ENCODE measurements at places on chromosomes 2 and 18.

- DNase-seq, result no peak
These were observed 258.2 kb upstream of the SP5 start for GRCh38 chr2:170456914-170457313.

- DNase-seq, result no peak
These were observed 3.5 kb downstream of the NCKAP1 start for GRCh38 chr2:183034806-183035205.

DNA sequence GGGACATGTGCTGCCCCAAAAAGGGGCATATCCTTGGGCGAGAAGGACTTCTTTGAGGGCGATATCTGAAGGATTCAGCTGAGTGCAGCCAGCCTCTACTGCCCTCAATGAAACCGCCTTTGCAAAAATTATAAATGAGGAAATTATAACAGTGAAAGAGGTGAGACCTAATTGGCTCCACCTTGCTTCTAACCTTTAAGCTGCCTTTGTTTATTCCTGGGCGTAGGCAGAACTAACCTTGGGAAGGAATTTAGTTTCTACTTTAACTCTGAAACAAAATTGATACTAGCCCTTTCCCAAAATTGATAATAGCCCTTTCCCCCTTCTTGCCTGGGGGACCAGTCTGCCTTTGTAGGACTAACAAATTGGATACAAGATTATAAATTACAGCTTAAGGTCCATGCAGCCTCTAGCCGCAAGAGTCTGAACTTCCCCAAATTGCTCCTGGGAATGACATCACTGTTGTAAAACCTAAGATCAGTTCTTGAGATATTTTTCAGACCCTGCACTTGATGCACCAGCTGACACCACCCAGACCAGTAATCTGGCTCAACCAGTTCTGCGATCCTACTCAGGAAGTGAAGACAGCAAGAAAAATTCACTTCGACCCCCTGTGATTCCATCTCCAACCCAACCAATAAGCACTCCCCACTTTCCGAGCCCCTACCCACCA, 36.0 kb upstream of the ASAP2 start:
- DNase-seq, result no peak

- no peak for DNase-seq
These were observed 124.3 kb downstream of the RIF1 start for GRCh38 chr2:151534001-151534400.

- DNase-seq, result no peak
These were observed 129.3 kb downstream of the ZNF236 start for GRCh38 chr18:76951456-76952247.

- DNase-seq, result no peak
These were observed 135.0 kb downstream of the TGIF1 start for GRCh38 chr18:3584897-3585460.

GRCh38 chr2:178589335-178589734, 109.1 kb downstream of the PLEKHA3 start:
- DNase-seq, result no peak

DNA sequence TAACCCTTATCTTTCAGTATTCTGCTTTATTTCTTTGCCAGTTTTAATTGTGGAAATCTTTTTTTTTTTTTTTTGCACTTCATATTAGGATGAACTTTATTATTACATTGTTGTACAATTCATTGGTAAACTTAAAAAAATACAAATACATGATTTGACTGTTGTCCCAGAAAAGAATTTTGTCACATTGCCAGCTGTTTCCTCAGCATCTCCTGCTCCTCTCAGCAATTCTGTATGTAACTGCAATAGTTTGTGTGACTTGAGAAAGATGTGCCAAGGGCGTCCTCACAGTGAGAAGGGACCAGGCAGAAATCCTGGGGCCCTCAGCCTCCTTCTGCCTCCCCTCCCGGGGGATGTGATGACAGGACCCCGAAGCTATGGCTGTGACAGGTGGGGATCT, 254.4 kb downstream of the NBAS start:
- DNase-seq, result no peak

GRCh38 chr2:230905448-230906421, 19.3 kb downstream of the GPR55 start:
- no peak for DNase-seq

DNA sequence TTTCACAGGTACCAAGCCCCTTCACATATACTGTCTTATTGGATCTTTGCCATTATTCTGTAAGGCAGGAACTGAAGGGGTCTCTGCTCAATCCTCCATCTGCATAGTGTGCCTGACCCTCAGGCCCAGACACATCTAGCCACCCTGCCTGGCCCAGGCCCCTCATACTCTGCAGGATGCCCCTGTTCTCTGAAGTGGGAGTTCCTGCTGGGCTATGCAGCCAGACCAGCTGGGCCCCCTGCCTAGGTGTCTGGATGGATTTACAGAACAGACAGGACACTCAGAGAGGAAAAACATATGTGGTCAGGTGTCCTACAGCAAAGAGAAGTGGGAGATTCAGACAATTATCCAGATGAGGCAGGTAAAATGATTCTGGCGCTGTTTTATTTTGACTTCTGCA, 42.0 kb downstream of the SLC4A5 start:
- DNase-seq, result no peak

DNA sequence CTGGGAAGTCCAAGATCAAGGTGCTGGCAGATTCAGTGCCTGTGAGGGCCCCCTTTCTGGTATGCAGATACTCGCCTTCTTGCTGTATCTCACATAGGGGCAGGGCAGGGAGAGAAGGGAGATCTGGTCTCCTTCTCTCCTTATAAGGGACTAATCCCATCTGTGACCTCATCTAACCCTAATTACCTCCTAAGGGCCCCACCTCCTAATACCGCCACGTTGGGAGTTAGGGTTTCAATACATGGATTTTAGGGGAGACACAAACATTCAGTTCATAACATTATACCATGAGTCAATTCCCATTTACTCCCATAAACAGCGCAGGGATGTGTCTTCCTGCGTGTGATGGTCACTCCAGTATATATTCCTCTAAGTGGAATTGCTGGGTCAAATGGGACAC, 73.8 kb upstream of the TXNDC2 start:
- no peak for DNase-seq

DNA sequence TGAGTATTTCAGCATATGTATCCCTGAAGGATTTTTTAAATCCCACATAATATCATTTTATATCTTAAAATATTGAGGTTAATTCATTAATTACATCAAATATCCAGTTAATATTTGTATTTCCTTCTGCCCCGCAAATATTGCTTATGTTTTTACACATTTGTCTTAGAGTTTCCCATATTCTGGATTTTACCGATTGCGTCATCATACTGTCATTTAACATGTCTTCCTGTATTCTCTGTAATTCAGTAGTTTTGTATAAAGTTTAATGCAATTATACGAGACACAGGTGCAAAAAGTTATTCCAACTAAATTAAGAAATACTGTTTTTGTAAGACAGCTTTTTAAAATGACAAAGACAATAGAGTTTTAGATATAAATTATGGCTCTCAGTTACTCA, 33.5 kb upstream of the UBXN4 start:
- no peak for DNase-seq
